ENCODE measurements at places on chromosomes 7 and 10. TPM values are rescaled to one million over a fixed set of nuclear protein-coding genes. Genes with fewer than 3 reads are reported as not detected.

The FAM25A gene
- not detected for total RNA-seq

The PHKG1 gene
- 7.5 TPM for total RNA-seq

The UNC5B gene
- total RNA-seq = 39.1 TPM

The TDRD1 gene
- total RNA-seq = 7.7 TPM

The ZMIZ1 gene
- total RNA-seq = 4.4 TPM

The SPDYE5 gene
- 0.12 TPM for total RNA-seq

The SPDYE2B gene
- 0.12 TPM for total RNA-seq

The RAB19 gene
- not detected for total RNA-seq

The AUTS2 gene
- 0.75 TPM for total RNA-seq

The ADAM8 gene
- 0.60 TPM for total RNA-seq

The ZNF212 gene
- total RNA-seq = 4.0 TPM

The PDE6C gene
- not detected for total RNA-seq

The CYP26C1 gene
- total RNA-seq = 0.23 TPM

The CTAGE4 gene
- 0.35 TPM for total RNA-seq

The GRM3 gene
- not detected for total RNA-seq

The IRF5 gene
- 0.15 TPM for total RNA-seq

The CADPS2 gene
- total RNA-seq = 20.7 TPM

The ACHE gene
- total RNA-seq = not detected

The PVRIG gene
- total RNA-seq = not detected

The WEE2 gene
- total RNA-seq = not detected

The CLRN3 gene
- total RNA-seq = not detected

The IKZF1 gene
- total RNA-seq = not detected

The HECTD2 gene
- total RNA-seq = 6.2 TPM

The CDK1 gene
- 0.12 TPM for total RNA-seq

The LIPK gene
- total RNA-seq = not detected

The TRIM74 gene
- not detected for total RNA-seq

The CPEB3 gene
- total RNA-seq = 0.68 TPM

The TRAPPC14 gene
- total RNA-seq = 3.0 TPM

The PRPS1L1 gene
- total RNA-seq = not detected

The ANLN gene
- 14.5 TPM for total RNA-seq

The FGFR2 gene
- not detected for total RNA-seq

The C10orf120 gene
- total RNA-seq = not detected

The SCIN gene
- total RNA-seq = 0.23 TPM

The ANKRD1 gene
- 1.5 TPM for total RNA-seq

The FAM237B gene
- total RNA-seq = not detected

The PRLHR gene
- total RNA-seq = not detected

The DDX50 gene
- 56.1 TPM for total RNA-seq

Measured in smooth muscle cell of the coronary artery (primary cell).